ENCODE measurements at places on chromosomes 11 and 22.

DNA sequence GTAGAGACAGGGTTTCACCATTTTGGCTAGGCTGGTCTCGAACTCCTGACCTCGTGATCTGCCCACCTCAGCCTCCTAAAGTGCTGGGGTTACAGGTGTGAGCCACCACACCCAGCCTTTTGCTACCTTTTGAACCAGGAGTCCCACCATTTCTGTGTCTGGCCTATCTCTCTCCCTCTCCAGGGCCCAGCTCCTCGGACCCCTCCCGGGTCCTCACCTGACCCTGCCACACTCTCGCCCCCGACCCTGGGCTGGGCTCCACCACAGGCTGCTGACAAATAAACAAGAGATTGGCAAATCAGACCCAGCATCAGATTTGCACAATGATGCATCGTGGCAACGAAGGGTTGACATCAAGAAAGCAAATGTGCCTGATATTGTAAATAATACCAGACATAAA lies 8.8 kb downstream of the KRTAP5-5 start:
- DNase-seq, result no peak

DNA sequence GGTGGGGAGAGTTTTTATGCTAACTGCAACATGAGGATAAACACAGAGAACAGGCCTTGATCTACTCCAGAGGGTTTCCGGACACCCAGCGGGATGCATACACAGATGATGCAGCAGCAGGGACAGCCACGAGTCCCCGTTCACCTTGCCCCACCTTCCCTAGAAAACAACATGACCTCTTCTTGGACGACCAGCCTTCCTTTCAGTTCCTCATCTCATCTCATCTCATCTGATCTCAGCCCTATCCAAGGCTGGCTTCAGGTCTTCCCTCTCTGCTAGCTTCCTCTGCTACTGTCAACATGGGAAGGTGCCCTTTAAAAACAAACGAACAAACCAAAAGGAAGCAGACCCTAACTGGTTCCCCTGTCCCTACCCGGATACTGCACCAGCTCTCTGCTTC lies 1356.2 kb downstream of the TBC1D22A start:
- no peak for DNase-seq

DNA sequence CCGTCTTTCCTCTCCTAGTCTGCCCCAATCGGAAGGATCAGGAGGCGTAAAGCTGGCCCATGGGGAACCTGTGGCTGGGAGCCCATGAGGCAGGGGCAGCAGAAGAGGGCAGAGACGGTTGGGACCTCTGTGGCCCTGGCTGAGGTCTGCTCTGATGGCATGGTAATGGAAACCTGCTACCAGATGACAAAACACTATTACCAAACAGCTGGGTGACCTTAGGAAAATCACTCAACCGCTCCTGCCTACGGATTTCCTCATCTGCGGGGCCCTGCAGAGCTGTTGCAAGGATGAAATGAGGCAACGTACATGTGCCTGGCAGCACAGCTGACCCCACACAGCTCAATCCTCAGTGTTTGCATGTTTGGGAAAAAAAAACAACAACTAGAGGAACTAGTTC lies 4.6 kb downstream of the AP5B1 start:
- no peak for DNase-seq

GRCh38 chr22:34696557-34696956 lies 369.4 kb upstream of the ISX start:
- no peak for DNase-seq

DNA sequence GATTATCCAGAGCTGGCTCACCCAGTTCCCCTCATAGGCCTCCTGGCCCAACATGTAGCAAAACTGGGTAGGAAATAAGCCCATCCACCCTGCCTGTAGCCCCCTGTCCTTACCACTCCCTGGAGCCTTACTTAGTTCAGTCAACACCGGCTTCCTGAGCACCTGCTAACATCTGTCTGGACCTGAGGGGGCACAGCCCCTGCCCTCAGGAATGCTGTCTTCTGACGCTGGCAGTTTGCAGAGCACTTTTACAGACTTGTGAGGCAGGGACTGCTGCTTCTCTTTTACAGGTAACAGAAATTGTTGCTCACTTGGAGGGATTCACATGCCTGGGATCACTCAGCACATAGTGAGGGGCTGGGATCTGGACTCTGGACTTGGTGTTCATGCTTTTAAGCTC lies 152.0 kb upstream of the TBCEL start:
- DNase-seq, result no peak

- DNase-seq, result no peak
These were observed 1.8 kb upstream of the SNU13 start for GRCh38 chr22:41690476-41690875.

DNA sequence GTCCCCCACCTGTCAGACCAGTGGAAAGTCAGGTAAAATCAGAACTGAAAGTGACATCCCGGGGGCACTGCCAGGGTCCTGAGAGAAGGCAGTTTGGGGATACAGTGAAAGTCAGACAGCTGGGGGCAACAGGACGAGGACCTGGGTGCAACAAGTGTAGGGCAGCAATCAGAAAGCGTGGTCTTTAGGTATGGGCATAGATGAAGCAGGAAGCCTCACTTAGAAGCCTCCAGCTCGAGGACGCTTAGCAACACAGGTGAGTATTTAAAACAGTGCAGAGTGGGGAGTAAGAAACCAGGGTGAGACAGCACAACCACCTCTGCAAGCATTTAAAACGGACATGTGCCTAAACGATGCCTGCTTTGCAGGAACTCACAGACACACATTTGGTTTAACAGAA lies 64.6 kb upstream of the POU2AF1 start:
- no peak for DNase-seq

DNA sequence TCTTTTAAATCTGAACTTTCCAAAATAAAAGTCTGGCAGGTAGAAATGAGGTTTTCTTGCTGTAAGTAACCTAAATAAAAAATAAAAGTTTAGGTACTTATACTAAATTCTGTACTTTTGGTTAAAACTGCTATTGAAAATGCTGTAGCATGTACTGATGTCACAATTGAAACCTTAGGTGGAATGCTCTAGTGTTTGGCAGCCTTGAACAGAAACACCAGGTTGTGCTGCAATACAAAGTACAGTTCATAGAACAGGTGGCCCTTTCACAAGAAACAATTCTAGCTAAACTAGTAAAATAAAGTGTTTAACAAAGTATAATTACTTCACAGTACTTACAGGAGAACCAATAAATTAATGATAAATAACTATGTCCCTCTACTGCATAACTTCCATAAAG lies 25.1 kb downstream of the NPAT start:
- no peak for DNase-seq

GRCh38 chr11:13861411-13861810 lies 101.1 kb upstream of the SPON1 start:
- DNase-seq, result no peak

DNA sequence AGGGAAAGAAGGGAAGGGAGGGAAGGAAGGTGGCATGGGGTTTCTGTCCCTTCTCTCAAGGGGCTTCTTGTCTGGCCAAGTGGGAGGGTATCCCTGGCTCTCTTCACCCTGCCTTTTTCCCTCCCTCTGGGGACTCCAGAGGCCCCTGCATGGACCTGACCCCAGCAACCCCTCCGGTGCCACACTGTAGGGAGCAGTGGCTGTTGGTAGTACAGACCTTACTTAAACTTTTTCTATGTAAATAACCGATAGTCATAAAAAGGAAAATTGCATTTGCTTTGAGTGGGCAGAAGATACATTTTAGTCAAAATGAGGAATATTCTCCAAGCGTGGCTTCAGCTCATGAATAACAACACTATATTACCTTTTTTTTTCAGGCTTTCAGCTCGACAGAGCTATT lies 1384.0 kb downstream of the BRD1 start:
- no peak for DNase-seq

GRCh38 chr11:69221086-69221485 lies 65.4 kb downstream of the SMIM38 start:
- no peak for DNase-seq

DNA sequence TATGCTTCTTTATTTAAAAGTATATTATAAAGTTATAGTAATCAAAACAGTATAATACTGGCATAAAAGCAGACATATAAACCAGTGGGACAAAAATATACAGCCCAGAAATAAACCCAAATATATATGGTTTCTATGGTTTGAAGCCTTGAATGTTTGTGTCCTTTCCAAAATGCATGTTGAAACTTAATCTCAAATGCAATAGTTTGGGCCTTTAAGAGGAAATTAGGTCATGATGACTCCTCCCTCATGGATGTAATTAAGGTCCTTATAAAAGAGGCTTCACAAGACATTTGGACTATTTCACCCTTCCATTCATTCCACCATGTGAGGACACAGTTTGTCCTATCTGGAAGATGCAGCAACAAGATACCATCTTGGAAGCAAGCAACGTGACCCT lies at the start of gene MS4A6E:
Gene MS4A6E, plus strand, starts transcription at position 301 of the 400 bp plus-strand sequence. CDS start 7,641 bp downstream, outside the sequence.
- DNase-seq, result no peak

DNA sequence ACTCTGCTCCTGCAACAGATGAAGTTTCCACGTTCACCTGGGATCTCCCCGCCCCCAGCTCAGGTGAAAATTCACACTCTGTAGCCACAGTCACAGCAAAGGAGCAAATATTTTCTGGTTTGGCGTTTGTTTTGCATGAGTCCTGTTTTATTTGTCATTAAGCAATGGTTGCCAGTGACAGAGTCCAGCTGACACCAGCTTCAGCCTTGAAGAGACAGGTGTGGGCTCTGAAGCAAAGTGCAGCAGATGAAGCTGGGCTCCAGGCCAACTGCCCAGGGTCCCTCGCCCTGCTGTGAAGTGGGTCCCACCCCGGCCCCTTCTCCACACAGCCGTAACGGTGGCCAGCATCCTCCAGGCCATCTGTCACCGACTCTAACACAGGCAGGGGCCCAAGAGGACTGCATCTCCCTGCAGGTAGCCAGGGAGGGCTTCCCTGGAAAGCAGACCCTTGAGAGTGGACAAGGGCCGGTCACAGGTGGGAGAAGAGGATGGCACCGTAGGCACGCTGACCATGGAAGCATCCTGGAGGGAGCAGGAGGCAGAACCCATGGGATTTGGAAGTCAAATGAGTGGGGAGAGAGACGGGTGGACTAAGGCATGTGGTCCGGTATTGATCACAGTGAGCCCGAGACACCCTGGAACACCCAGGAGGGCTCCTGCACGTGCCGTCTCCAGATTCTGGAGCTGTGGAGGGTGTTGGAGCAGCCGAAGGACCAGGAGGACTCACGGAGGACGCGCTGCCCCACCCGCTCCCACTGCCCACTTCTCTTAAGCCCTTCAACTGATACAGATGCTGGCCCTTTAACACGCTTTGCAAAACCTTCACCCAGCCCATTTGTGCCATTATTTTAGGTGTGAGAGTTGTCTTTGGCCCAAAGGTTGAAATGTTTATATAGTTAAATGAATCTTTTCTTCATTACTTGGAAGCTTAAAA lies 294.5 kb downstream of the BRD1 start:
- DNase-seq, result no peak

DNA sequence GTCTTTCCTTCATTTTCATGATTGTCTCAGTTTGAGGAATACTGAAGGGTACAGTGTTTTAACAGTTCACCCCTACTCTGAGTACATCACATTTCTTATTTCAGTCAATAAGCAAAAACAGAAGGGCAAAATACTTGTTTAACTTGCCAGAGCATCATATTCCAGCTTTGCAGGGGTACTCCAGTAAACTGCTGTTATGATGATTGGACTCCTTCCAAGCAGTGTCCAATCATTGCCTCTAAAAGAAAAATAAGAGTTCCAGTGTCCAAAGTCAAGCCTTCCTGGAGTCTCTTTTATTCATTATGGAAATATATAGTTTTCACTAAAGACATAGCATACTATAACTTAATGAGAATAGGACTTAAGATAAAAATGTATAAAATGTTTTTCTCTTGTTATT lies 105.1 kb downstream of the FANCF start:
- DNase-seq, result no peak

DNA sequence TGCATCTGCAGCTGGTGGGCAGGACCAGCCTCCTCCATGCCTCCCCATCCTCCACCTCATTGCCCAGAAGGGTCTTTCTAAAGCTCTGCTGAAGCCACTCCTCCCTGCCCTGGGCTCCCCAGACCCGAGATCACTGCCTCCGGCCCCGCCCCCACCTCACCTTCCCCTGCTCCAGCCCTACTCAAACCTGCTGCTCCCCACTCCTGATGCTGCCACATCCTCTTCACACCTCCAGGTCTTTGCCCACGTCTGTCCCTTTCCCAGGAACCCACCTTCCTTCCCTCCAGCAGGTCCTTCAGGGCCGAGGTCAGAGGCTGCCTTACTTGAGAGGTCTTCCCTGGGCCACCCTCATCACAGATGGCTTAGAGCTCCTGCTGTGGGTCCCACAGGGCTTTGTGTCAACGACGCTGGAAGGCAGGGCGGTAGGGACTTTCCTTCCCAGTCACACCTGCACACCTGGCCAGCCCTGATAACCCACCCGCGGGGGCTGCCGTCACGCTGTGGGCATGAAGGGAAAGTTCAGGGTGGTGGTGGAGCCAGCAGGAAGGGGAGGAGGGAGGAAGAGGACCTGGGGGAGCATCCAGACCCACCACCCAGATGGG lies 11.9 kb downstream of the WNT7B start:
- no peak for DNase-seq

GRCh38 chr22:27157666-27158370 lies 500.4 kb downstream of the MIAT start:
- DNase-seq, result no peak
